EL (cell line): ENCODE measurements at places on chromosomes 13 and 19.

GRCh38 chr19:17200408-17201079 is 14.6 kb upstream of the USE1 start:
- DNase-seq, result no peak

DNA sequence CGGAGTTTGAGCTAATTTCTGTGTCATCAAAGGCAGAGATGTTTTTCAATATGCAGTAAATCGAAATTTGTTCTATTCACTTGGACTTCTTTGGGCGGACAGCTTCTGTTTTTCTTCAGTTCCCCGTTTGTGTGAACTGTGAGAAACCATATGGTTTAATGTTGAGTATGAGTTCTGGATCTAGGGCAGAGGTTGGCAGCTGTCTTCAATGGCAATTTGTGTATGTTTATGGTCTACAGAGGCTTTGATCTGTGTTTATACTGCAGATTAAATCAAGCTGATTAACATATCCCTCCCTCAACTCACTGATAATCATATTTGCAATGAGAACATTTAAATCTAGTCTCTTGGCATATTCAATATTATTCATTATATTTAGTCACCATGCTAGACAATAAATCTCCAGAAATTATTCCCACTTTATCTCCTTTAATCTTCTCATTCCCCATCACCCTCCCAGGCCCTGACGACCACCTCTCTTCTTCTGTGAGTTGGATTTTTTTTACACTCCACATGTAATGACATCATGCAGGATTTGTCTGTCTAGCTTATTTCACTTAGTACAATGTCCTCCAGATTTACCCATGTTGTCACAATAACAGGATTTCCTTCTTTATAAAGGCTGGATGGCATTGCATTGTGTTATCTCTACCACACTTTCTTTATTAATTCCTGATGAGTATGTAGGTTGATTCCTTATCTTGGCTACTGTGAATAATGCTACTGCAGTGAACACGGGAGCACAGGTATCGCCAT is 9.0 kb downstream of the ZNF331 start:
- DNase-seq, result no peak

DNA sequence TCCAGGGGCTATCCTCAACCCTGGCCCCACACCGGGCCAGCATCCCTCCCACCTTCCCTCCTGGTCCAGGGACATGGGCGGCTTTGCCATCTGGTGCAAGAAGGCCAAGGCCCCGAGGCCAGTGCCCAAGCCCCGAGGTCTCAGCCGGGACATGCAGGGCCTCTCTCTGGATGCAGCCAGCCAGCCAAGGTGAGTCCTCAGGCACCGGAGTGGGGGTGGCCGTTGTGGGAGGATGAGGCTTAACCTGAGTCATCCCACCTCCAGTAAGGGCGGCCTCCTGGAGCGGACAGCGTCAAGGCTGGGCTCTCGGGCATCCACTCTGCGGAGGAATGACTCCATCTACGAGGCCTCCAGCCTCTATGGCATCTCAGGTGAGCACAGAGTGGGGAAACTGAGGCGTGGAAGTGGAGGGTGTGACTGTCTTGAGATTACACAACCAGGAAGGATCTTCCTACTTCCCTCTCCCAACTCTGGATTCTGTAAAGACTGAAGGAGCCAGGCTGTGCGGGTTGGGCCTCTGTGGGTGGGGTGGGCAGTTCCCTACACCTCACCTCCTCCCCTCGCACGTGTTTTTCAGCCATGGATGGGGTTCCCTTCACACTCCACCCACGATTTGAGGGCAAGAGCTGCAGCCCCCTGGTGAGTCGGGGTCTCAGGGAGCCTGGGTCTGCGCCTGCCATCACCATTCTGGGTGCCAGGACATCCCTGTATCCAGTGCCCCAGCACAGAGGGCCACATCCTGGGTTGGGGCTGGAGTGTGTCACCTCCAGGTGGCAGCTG is 3.8 kb downstream of the MVB12A start:
- DNase-seq, result no peak

DNA sequence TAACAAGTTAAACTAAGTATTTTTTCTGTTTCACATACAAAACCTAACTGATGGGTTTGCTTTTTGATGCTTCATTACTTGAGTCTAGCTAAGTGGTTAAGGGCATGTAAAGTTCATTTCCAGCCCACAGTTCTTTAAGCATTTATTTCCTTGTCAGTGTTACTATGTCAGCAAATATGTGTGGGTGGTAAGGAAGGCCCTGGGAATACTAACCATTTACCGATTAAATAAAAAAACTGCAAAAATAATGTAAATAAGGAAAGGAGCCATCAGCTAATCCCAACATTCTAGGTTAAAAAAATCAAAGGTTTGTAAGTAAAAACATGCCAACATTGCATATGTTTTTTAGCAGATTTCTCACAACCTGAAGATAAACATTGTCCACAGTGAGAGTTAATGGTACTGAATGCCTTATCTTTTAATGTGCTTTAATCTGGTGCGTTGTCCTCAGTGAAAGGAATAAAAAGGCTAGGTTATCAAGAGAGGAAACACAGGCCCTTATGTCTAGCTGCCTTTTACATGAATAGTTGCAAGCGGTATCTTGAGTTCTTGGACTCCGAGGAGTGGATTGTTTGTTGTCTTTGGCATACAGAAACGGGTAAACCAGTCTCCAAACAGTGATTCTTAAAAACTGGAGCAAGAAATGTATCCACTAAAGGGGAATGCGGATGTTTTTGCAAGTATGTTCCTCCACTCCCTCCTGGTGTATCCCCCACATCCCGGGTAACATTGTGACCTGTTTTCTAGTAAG is 949.6 kb upstream of the SLC10A2 start:
- DNase-seq, result no peak

DNA sequence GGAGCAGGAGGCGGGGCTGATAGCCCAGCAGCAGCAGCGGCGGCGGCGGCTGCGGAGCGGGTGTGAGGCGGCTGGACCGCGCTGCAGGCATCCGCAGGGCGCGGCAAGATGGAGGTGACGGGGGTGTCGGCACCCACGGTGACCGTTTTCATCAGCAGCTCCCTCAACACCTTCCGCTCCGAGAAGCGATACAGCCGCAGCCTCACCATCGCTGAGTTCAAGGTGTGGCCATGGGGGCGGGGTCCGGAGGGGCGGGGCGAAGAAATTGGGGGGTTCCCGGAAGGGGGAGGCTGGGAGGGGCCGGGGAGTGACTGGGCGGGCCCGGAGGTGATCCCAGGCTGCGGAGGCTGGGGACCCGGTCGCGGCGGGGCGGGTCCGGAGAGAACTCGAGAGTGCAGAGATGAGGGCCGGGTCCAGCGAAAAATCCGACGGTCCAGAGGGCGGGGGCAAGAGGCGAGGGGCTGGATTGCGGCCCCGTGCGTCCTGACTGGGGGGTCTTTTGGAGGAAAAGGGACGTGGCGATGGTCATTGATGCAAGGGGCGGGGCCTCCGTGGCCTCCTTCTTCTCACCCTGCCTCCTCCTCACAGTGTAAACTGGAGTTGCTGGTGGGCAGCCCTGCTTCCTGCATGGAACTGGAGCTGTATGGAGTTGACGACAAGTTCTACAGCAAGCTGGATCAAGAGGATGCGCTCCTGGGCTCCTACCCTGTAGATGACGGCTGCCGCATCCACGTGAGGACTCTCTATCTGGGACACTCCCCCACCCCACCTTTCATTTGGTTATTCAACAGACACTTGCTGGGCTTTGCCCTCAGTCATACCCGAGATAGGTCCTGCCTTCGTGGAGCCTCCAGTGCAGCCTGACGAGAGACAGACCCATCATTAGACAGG is at the start of gene TBCB:
Gene TBCB, plus strand, starts transcription at position 16 of the 891 bp plus-strand sequence. Its CDS starts 93 bp downstream, at position 109.
- DNase-seq, result no peak
